Kidney glomerular epithelial cell (primary cell): ENCODE measurements at places on chromosomes 7 and 10.

GRCh38 chr7:46960970-46961369, 620.9 kb downstream of the TNS3 start:
- no peak for DNase-seq

GRCh38 chr7:105187302-105188169, 173.5 kb downstream of the KMT2E start:
- no peak for DNase-seq

DNA sequence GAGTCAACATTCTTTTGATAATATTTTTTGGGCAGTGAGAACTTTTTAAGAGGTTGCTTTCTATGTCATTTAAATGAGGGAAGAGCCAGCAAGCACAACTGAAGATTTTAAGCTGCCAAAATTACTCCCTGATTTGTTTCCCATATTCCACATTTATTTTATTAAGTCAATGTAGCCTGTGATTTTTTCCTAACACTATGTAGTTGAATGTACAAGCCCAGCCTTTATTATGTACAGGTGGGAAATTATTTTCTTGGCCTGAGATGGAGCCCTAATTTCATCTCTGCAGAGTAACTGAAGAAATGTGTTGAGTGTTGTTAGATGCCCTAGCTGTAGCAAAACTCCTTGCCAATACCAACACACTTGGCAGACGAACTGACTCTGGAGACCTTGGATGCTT, 83.1 kb upstream of the MINDY3 start:
- DNase-seq = no peak

DNA sequence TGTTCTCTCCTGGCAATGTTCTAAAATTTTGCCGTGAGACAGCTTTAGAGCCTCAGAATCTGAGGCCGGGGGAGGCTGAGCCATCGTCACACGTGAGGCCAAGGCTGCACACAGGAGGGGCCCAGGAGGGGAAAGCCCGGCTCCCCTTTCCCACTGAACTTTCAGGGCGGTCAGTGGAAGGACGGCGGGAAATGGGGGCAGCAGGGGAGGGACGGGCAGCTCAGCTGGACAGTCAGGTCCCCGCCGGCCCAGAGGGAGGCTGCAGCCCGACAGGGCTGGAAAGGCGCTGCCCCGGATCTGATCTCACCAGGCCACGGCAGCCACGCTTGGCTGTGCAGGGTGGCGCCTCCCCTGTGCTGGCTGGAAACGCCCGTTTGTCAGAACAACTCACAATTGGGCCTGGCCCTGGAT, 43.3 kb upstream of the ADGRA1 start:
- DNase-seq = peak; percentile 53

DNA sequence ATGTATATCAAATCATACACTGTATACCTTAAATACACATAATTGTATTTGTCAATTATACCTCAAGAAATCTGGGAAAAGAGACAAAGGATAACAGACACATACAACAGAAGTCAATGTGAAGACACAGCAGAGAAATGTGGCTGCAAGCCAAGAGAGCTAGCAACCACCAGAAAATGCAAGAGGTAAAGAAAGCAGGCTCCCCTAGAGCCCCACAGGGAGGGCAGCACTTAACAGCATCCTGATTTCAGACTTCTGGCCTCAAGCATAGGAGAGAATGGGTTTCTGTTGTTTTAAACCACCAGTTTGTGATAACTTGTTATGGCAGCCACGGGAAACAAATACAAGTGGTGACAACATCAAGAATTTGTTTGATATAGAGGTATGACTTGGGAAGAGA, 1197.2 kb downstream of the SORCS1 start:
- DNase-seq = no peak

- no peak for DNase-seq
Observed at GRCh38 chr7:139104091-139104450, 5.4 kb downstream of the ZC3HAV1 start.

GRCh38 chr7:35025369-35025870, 11.9 kb downstream of the DPY19L1 start:
- no peak for DNase-seq

GRCh38 chr7:152637161-152637560, 38.8 kb downstream of the XRCC2 start:
- no peak for DNase-seq

GRCh38 chr10:24452030-24452429, 243.1 kb downstream of the KIAA1217 start:
- no peak for DNase-seq

- DNase-seq = no peak
Observed at GRCh38 chr10:128035557-128035973, 90.7 kb downstream of the MKI67 start.

DNA sequence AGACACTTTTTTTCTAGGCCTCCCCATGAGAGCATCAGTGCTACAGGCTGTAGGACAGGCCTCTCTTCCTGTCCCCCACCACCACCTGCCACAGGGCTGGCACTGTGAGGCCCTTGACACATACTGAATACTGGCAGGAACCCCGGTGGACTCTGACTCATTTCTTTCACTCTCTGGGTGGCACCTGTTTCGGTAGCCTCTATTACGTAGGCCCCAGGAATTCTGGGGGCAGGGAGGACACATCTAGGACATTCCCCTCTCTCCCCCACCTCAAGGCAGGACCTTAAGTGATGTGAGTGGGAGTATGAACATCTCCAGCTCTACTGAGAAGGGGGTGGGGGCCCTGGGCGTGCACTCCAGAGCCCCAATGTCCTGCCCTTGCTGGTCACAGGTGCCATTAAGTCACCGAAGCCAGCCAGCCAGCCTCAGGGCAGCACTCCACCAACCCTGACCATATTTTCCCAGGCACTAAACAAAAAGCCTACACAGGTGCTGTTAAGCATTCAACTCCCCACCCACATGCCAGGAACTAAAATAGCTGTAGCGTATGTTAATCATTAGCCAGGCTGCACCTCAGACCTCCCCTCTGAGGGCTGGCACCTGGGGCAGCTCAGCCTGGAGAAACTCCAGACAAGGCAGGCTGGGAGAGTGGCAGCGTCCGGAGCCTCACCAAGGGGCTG, 8.9 kb downstream of the ANXA11 start:
- peak; percentile 93 for DNase-seq

DNA sequence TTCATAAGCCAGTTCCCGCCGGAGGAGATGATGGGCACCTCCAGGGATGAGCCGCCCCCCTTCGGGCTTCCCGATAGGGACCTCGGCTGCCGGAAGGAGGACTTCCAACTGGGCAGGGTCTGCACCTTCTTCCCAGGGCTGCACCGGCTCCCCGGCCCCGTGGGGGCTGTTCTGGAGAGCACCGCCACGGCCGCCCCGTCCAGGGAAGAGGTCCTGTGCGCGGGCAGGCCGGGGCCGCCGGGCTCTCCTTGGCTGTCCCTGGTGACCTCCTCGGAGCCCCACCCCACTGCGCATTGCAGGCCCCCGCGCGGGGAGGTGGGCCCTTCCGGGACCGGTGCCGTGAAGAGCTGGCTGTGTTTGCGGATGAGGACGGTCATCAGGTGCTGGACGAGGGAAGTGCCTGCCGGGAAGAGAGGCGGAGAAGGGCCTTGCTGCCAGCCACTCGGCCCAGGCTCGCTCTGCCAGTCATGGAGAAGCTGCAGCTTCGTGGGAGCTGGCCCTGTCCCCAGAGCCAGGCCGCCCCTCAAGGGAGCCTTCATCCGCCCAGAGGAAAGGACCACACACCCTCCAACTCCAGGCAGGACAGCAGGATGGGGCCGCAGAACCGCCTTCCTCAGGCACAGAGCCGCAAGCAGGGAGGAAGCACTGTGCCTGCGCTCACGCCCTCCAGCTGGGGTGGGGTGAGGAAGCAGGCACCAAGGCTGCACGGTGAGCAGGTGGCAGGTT, 144.4 kb downstream of the MAPK8 start:
- no peak for DNase-seq

GRCh38 chr7:140231771-140232491, 55.1 kb upstream of the KDM7A start:
- DNase-seq = no peak

DNA sequence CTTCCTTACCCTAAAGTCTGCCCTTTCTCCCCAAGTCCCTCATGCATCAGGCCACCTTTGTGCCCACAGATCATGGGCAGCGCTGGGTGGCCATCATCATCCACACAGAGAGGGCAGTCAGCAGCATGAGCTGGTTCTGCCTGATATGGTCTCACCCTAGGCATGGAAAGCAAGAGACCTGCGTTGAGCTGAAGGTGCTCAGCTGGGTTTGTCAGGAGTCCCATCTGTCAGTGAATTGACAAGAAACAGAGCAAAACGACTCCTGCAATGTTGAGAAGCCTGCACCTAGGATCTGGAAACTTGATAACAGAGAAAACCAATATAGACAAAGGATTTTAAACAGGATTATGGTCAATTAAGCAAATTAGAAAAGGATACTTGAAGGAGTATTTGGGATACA, 242.7 kb upstream of the PRSS1 start:
- DNase-seq = no peak

DNA sequence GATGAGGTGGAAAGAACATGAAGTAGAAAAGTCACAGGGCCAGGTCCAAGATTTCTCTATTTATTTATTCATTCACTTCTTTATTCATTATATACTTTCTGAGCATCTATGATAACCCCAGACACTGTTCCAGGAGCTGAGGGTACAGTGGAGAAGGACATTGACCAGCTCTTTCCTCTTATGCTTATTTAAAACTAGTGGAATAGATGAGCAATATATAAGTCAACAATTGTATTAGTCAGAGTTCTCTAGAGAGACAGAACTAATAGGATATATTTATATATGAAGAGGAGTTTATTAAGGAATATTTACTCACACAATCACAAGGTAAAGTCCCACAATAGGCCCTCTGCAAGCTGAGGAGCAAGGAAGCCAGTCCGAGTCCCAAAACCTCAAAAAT, 15.0 kb upstream of the GPR37 start:
- no peak for DNase-seq

- no peak for DNase-seq
Observed at GRCh38 chr10:79342811-79343561, 4.3 kb upstream of the PPIF start.

GRCh38 chr10:132679217-132679595, 106.7 kb downstream of the NKX6-2 start:
- no peak for DNase-seq

- DNase-seq = no peak
Observed at GRCh38 chr7:264541-265191, 25.3 kb upstream of the FOXL3 start.

- no peak for DNase-seq
Observed at GRCh38 chr10:91682912-91683311, 50.0 kb upstream of the PPP1R3C start.

DNA sequence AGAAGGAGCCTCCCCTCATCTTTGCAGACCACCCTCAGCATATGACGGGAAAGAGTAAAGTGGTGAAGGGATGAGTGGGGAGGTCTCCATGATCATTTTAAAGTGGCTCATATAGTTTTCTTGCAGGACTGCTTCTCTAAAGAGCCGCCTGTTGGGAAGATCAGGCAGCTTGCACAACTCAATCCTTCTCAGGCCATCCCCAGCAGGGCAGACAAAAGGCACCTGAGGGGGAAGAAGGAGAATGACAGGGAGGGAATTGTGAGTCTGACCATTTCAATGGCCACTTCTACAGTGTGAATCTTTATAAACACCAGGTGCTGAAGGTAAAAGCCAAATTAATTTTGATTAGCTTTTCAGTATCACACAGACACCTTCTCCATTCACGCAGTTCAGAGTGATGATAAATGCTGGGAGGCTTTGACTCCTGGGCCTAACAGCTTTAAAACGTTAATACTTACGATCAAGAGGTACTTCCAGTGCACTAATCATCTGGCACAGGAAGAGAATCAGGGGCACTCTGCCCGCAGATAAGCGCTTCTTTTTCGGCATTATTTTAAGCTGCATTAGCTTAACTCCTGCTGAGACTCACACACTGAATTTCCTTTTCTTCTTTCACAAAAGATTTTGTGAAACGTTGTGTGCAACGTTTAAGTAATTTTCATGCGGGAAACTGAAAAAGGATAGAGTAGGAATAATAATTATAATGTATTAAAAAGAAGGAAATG, 109.5 kb upstream of the LAMB4 start:
- DNase-seq = no peak

DNA sequence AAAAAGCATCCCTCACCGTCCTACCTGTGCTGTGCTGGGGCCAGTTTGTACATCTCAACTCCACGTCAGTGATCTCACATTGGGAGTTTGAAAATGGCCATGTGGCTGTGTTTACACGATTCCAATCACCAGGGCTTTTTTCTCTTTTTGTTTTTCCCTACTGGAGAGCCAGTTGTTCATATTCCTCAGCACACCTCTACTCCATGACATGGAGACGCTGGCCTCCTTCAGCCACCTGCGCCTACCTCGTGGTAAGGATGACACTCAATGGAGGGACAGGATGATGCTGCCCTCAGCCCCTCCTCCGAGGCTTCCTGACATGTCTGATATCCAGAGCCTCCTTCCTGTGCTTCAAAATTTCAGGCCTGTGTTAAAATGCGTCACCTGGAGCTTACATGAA, 10.3 kb downstream of the CLRN3 start:
- no peak for DNase-seq

- DNase-seq = no peak
Observed at GRCh38 chr10:13347043-13347499, 1.0 kb downstream of the SEPHS1 start.

- DNase-seq = no peak
Observed at GRCh38 chr10:110845756-110846620, 25.7 kb upstream of the PDCD4 start.

GRCh38 chr10:110203500-110204455, 3.6 kb upstream of the MXI1 start:
- no peak for DNase-seq

DNA sequence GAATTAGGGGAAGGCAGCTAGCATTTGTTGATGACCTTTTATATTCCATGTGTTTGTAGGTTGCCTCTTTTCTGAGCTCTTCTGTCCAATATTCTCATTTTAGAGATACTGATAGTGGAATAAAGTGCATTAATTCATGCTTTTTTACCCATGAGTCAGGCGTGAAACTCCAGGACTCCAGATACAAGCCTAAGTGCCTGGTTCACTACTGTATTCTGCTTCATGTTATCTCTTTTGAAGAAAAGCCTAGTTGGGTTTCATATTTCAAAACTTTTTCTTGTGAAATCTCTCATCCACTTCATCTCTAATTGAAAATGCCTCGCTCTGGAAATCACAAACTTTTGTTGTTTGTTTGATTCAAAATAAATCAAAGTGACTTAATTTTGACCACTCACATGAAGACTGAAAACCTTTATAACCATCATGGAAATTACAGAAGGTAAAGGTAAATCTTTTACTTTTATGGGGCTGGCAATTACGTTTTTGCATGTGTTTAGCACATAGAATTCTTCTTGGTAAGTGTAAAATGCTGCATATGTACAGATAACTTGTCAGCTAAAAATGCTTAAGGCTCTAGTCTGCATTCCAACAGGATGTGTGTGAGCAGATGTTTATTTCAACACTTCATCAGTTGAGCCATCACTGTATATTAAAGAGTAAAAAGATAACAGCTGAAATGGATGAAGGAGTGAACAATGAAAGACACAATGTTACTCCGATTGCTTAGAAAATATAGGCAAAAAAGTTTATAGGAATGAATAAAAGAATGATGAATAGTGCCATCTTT, 961.8 kb upstream of the CELF2 start:
- DNase-seq = no peak

DNA sequence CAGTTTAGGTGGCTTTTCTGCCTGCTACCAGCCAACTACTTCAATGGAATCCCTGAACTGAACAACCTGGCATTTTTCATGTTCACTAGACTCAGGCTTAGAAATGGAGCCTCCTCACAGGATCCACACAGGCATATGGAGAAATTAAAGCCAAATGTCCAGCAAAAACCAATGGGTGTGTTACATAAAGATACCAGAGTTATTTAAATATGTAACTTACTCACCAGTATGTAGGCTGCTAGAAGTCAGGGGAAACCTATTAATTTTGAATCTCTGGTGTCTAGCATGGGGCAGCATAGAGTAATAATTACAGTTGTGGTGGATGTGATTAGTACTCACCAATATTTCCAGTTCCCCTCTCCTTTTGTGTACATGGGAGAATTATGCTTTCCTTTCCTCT, 383.6 kb downstream of the LRMDA start:
- no peak for DNase-seq

- no peak for DNase-seq
Observed at GRCh38 chr7:125184801-125185200, 255.2 kb upstream of the POT1 start.
